ENCODE measurements at places on chromosomes 7 and 10. TPM values are rescaled to one million over a fixed set of nuclear protein-coding genes. Genes with fewer than 3 reads are reported as not detected.
A peak's percentile ranks its signal among the peaks of the same experiment; 100 is the strongest.

DNA sequence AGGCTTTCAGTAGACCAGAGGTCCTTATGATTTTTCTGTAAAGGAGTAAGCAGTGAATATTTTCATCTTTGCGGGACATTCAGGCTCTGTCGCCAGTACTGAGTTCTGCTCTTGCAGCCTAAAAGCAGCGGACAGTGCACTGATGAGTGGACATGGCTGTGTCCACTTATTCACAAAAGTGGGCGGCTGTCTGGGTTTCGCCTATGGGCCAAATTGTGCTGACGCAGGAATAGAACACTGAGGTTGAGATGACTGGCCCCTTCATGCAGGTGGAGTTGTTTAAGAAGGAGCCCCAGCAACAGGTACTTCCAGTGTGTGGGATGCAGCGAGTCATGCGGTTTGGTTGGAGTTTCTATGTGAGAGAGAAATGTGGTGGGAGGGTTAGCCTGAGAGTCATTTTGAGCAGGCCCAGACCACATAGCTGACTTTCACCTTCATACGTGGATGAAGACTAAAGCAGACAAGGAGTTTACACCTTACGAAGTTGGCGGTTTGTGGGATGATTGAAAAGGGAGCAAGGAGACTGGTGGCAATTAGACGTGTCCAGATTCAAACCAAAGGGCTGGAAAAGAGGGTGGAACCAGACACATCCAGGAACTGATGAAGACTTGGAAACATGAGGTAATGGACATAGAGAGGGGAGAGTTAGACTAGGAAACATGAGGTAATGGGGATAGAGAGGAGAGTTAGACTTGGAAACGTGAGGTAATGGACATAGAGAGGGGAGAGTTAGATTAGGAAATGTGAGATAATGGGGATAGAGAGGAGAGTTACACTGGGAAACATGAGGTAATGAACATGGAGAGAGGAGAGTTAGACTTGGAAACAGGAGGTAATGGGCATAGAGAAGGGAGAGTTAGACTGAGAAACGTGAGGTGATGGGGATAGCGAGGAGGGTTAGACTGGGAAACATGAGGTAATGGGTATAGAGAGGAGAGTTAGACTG lies 38.2 kb downstream of the WDR37 start:
- no peak for DNase-seq

Gene STAG3
- 0.66 TPM for polyA plus RNA-seq

DNA sequence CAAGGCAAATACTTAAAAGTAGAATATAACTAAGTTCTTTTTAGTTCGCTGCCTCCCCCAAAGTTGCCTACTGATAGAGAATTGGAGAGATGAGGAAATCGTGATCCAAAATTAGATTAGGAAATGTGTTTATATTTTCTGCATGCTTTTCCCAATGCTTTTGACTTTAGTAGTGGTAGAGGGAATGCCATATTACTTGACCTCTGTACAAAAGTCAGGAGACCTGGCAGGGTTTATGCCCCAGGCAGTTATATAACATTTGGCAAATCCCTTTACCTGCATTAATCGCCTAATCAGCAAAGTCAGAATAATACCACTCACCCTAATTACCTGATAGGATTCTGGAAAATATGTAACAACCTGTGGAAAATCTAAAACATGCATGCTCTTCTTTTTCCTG lies 142.9 kb downstream of the ANKRD30A start:
- no peak for DNase-seq

Gene ITIH5
- 0.05 TPM for polyA plus RNA-seq

GRCh38 chr7:16579216-16579615 lies 52.6 kb downstream of the LRRC72 start:
- DNase-seq, result no peak

GRCh38 chr7:17968791-17969715 lies 28.8 kb upstream of the SNX13 start:
- DNase-seq, result no peak

Gene LZTS2
- 35.5 TPM for polyA plus RNA-seq

GRCh38 chr10:80462981-80463741 lies 9.1 kb downstream of the TSPAN14 start:
- no peak for DNase-seq

Gene GNAT3
- not detected for polyA plus RNA-seq

DNA sequence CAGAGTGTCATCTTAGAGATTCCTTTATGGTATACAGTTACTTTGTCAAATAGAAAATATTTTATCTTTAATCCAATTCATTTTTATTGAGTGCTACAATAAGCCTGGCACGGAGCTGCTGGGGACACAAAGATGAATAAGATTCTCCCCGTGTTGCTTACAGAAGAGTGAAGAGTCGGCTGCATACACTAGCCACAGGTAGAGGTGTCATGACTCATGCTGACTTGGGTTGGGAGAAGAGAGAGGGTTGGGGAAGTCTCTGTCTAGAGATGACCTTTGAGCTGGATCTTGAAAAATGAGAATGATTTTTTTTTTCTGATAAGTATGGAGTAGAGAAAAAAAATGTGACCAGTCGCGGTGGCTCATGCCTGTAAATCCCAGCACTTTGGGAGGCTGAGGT lies 289.9 kb upstream of the CELF2 start:
- DNase-seq, result no peak

DNA sequence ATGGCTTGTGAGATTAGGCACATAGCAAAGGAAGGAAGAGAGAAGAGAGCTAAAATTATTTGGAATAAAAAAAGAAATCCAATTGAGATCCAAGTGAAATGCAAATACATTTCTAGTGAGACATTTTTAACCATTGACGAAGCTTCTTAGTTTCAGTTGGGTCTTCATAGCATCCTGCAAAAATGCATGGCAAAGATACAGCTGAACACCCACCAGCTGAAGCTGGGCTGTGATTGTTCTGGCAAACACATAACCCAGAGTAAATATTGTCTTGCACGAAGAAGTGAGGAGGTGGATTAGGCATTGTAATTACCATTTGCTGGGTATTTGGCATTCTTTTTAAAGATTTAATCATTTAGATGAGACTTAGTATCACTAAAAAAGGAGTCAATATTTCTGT lies 409.4 kb downstream of the GRM8 start:
- no peak for DNase-seq

GRCh38 chr7:2016021-2016631 lies 216.6 kb downstream of the MAD1L1 start:
- DNase-seq, result no peak

DNA sequence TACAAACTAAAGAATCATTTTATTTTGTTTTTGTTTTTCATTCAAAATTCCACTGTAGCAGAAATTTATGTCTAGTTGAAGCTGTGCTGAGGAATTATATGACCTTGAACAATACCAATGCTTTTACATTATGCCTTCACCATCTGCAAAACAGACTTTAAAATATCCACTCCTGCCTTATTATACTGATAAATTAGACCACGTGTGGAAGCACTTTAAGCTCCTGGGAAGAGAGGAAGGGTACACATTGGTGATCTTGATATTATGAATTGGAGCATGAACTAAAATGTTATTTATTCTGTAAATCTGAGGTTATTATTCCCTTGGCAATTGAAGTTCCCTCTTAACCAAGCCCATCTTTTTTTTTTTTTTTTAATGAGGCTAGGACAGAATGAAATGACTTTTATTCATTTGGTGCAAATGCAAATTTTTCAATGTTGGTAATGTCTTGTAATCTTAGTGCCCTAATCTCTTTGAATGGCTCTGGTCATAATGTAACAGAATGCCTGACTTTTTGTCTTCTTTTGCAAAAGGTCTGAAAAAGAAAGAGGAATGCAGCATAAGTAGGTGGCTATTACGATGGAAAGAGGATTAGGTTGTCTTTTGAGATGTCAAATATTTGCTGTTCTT lies 139.9 kb upstream of the COBL start:
- DNase-seq, result no peak

Gene GPNMB
- polyA plus RNA-seq, result 2.7 TPM

DNA sequence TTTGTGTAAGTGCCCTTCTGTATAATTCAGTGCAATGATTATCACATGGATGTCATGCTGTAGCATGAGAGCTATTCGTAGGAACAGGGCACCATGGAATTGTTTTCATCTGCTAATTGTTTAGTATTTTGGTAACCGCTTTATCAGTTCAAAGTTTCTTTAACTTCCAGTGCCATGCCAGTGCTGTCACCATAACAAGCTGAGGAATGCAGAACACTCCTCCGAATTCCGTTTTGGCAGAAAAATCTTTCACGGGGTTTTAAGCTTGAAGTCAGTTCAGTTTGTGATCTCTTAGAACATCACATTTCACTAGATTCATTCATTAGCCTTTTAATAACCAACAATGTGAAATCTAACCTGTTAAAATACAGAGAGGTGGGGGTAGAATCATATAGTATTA lies 117.2 kb upstream of the SEMA3C start:
- no peak for DNase-seq

Gene BICC1
- 57.7 TPM for polyA plus RNA-seq

Gene MKX
- polyA plus RNA-seq, result not detected

DNA sequence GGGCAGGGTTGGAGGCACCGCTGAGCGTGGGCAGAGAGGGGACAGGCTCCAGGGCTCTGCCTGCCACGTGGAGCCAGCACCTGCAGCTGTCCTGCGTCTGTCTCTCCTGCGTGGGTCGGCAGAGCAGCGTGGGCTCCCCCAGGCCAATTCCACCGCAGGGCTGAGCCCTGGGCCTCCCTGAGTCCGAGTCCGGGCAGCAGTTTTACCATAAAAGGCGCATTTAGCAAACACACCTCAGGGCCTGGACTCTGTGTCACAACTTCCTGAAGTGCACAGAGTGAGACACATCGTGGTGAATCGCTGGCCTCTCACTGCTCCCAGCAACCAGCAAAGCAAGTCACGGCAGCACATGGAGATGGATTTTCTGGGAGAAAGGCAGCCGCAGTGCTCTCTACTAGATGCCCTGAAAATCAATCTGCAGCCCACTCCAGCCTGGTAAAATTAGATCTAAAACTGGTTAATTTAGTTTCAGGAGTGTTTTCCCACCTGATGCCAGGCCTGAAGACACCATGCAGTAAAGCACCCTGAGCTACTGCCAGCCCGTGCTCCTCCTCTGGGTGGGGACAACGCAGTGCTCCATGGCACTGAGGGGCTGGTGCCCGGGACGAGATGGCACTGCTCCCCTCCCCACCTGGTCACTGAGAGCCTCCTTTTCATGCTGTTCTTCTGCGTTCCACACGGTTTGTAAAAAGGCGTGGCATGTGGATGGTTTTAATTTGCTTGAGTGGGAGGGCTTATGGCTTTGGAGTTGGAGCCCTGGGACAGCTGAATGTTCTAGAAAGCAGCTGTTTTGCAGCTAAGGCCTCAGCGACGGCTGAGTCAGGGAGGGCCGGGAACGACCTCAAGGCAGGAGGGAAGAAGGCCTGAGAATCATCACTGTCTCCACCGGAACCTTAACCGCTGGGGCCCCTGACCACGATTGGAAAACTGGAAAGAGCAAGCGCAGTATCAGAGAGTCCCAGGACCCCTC lies 336.9 kb downstream of the ADARB2 start:
- no peak for DNase-seq

Gene FGFR2
- 0.21 TPM for polyA plus RNA-seq

- DNase-seq, result no peak
Observed at GRCh38 chr7:105367458-105367857, 21.3 kb downstream of the SRPK2 start.

DNA sequence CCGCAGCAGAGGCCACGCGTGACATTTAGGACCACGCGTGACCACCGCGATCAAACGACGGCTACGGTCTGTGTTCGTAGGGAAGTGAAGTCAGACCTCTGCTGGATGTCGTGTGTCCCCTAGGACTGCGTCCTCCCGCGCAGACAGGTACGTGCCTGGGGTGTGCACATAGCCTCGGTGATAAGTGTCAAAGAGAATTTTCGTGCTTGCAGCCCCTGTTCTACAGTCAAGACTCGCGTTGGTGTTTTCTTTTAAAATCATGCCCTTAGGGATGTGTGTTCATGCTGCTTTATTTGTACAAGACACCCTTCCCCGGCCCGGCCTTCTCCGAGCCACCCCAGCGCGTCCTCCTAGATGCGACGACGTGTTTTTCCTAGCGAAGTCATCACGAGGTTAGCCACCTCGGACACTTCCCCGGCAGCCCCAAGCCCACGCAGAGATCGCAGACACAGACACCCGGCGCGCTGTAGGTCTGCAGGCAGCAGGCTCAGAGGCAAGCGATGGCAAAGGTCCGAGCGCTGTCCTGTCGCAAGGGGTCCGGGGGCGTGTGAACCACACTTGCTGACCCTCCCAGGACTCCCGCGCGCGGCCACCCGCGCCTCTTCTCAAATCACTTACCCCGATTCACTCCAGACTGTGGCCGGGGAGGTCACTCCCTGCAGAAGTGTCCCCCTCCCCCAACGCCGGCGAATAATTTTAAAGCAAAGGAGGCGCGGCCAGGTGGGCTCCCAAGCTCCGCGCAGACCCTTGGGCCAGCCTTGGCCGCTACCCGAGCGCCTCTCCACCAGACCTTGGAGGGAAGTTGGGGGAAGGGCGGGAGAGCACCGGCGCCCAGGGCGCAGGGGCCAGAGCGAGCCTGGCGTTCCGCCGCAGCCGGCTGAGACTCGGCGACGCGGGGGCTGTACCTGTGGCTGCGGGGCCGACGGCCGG lies 552 bp downstream of the MKX start:
- peak; percentile 5 for DNase-seq

DNA sequence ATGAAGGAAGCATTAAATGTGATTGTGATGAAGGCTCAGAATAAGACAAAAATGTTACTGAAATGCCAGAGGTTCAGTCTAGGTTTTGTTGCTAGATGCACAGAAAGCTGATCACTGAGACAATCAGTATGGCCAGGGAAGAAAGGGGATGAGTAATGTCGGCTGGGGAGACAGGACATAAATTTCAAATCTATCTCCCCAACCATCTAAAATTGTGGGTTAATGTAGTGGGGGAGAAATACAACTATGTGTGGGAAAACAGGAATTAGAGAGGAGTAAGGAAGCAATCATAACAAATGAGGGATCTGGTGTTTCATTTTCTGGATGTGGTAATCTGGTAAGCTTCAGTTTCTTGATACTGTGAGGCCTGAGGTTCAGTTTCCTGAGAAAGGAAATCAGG lies 1111.0 kb downstream of the XPNPEP1 start:
- DNase-seq, result no peak
